ENCODE measurements at places on chromosomes 4 and X.

GRCh38 chrX:130719413-130719812 lies 183.6 kb downstream of the ENOX2 start:
- DNase-seq, result no peak

DNA sequence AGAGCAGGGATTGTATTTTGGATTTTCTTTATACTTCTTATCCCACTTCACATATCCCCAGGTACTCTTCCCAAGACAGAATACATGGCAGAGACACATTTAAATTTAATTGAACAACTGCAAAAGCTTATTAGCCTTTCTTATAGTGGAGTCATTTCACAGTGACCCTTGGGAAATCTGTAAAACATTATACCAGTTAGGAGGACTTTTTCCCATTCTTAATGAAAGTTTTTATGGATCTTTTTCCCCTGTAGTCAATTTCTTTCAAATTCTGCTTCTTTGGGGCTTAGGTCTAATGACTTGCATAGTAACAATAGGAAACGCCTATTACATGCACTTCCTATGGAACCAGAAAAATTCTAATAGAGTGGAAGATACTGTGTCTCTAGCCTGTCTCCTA lies 14.6 kb upstream of the MCUB start:
- no peak for DNase-seq

GRCh38 chrX:13903405-13903804 lies 86.5 kb upstream of the GPM6B start:
- DNase-seq, result no peak

DNA sequence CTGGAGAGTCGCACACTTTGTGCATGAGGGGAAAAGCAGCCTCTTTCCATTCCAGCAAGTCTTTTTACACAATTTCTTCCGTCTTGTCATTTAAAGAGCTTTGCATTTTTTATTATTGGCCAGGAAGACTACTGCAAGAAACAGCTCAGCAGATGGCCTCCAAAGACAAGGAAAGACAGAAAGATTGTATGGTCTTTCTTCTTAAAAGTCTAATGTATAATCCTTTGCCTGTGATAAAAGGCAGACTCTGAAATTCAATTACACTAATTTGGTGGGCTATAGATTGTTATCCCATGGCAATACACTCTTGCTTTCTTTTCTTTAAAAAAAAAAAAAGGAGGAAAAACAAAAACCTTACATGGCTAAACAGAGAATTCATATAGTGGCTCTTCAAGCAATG lies 5.9 kb downstream of the CAPN6 start:
- no peak for DNase-seq

DNA sequence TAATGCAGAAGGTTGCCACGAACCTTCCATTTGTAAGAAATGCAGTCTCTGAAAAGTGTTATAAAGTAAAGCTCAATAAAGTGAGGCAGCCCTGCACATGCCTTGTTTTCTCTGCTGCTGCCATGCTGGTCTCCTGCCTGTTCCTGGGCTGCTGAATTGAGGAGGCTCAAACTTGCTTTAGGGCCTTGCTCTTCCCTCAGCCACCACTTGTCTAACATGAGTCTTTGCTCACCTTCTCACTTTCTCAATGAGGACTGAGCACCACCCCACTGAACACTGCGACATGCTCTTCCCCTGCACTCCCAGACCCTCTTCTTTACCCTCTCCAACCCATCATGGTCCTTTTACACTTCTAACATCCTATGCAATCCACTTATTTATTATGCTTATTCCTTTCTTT lies 25.2 kb upstream of the MFAP3L start:
- no peak for DNase-seq

DNA sequence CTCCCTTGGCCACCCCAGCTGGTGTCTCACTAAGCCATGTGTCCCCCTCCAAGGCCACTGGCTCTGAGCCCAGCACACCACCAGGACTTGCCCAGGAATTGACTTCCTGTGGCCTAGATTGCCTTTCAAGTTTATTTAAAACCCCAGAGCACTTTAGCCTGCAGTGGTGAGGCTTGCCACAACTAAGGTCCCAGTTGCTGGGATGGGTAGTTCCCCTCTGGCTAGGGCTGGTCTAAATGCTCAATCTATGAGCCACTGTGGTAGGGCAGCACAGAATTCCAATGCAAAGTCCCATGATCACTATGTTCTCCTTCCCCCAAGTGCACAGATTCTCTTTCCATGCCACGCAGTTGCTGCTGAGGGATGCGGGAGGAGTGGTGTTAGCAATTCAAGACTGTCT lies 61.1 kb upstream of the HCCS start:
- no peak for DNase-seq

- DNase-seq, result no peak
These were observed 328.4 kb downstream of the CAMK2D start for GRCh38 chr4:113433116-113433515.

DNA sequence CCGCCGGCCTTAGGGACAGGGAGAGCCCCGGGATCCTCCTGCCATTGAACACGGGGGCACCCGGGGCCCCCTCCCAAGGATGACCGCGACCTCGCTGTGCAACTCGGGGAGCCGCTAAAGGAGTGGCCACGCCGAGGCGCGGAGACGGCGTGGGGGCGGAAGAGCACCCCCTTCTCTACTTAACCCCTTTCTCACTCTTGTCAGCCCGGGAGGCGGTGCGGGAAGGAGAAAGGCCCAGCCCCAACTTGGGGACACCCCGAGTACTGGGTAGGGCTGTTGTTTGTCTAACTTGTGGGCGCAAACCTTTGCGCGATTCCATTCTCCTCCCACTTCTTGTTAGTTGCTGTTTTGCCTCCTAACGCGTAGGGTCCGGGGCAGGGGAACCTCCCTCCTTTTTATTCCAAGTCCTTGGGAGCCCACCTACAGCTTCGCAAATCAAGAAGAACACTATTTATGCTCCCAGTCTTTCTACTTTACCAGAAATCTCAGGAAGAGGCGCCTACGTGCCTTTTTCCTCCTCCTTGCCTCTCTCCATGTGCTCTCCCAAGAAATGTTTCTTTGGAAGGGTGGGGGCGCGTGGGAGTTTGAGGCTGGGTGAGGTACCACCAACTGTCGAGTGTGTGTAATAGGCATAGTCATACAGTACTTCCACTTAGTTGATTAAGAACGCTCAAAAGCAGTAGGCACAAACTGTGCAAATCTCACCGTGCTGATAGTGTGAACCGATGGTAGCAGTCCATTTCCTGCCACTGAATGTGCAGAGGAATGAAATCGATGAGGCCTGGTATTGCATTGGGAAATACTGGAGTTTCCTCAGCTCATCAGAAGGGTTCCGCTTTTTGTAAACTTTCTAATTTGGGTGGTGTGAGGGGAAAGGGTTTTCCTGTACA lies 813 bp downstream of the DIAPH2 start:
- DNase-seq, result peak; percentile 49

DNA sequence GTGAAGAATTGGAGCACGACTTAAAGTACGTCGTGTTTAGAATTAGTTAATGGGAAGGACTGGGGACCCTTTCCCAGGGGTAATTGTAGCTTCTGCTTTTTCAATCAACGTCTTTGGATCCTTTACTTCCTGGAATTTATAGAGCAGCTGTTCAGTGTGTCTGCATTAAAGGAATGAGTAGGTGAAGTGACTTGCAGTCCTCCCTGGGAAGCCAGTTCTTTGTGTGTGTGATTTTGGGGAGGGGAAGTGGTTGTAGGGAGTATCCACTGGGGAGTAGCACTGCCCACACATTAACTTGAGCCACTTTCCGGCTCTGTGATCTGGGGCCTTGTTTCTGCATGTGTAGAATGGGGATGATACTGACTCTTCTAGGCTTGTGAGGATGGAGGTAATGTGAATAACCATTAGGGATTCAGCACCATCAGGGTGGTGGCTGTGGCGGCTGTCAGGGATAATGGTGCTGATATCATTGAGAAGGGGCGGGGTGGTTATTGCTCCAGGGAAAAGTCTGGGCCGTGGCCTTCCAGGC lies 54.7 kb downstream of the TMEM131L start:
- DNase-seq, result no peak

- DNase-seq, result no peak
These were observed 248.2 kb downstream of the PARM1 start for GRCh38 chr4:75180790-75181776.

- no peak for DNase-seq
These were observed 51.1 kb upstream of the TMEM33 start for GRCh38 chr4:41883988-41884734.

- DNase-seq, result no peak
These were observed 27.1 kb downstream of the PDLIM3 start for GRCh38 chr4:185508181-185508580.

DNA sequence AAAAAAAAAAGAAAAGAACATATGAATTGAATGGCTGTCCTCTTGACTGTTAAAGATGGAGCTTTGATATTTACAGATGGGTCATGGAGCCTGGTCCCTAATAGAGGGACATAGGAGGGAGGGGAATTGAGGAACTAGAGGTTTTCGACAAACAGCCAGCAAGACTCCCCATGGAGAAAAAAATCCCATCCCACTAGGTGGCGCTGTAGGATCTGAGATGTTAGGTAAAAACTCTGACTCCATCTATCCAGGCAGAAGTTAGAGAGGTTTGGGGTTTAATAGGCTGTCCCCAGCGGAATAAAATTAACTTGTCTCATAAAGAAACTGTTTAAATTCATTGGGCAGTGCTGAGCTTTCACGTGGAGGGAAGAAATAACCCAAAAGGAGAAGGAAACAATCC lies 45.9 kb downstream of the HMGB2 start:
- DNase-seq, result peak; percentile 54

DNA sequence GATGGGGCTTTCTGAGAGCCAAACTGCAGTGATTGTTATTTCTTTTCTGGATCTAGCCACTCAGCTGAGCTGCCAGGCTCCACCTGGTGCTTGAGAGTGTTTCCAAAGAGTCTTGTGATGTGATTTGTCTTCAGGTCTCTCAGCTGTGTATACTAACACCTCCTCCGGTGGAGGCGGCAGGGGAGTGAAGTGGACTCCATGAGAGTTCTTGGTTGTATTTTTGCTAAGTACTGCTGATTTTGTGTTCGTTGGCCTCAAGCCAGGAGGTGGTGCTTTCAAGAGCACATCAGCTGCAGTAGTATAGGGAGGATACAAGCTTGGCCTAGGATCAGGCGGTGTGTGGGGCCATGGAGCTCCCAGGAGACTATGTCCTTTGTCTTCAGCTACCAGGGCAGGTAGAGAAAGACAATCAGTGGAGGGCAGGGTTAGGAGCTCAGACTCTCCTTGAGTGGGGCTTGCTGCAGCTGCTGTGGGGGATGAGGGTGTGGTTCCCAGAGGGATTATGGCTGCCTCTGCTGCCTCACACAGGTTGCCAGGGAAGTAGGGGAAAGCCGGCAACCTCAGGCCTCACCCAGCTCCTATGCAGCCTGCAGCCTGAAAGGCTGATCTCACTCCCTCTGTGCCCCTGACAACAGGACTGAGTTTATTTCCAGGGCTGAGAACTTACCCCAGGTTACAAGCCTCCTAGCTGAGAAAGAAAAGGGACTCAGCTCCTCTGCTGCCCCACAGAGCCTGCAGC lies 62.4 kb downstream of the NPFFR2 start:
- DNase-seq, result no peak

GRCh38 chr4:30957706-30958105 lies 237.5 kb downstream of the PCDH7 start:
- DNase-seq, result no peak

DNA sequence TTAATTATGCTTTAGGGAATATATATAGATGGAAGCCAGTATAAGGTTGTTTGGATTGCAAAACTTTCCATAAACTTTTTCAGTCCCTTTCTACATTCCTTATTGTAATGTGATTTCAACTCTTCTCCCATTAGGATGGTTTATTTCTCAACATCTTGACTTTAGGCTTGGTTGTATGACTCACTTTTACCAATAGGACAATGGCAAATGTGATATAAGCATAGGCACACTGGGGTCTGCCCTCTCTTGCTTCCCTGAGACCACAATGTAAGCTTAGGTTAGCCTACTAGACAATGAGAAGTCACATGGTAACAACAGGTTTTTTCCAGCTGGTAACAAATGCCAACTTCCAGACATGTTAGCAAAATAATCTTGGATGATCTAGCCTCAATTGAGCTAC lies 163.3 kb upstream of the RBPJ start:
- no peak for DNase-seq

DNA sequence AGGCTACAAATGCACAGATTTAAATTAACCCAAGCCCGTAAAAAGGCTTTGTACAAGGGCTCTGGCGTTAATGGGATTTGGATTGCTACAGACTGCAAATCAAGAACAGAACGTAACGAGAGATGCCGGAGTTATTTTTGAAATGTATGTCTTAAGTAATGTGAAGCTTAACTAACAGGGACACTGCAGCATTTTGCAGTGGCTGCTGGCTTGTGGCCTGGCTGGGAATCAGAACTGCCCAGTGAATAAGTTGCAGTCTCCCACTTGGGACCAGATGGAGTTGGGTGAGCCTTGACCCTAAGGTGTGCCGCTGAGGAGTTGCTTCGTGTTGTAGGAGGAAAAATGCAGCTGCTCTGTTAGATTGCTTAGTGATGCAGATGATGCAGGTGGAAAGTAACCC lies 318.4 kb downstream of the DHX15 start:
- no peak for DNase-seq

DNA sequence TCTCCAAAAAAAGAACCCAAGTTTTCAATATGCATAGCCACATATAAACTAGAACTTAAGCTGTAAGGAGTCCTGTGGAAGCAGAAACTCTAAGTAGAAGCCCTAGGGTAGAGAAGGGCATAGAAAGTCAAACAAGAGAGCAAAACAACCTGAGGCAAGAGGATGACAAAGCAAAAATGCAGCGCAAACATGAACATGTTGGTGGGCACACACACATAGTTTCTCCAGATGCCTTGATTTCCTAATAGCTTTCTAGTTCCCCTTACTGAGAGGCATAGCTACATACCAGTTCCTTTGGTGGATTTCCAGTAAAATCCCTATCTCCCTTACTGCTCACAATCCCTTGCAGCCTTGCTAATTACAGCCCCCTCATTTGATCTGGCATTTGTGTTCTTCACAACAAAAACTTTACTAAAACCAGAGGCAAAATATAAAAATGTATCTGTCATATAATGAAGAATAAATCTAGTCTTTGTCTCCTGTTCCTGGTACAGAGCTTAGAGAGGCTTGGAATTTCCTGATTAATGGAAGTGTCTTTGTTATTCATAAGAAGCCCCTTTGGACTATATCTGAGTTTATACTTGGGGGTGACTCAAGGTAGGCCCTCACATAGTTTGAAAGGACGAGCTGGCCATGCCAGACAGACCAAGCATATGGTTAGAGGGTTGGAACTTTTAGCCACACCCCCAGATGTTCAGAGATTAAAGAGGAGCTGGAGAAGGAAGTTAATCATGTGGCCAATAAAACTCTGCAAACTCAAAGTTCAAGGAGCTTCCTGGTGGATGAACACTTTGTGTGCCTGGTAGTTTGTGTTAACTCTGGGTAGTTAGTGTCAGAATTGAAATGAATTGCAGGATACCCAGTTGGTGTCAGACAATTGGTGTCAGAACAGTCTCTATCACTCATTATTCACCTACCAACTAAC lies 52.7 kb upstream of the ZCCHC13 start:
- DNase-seq, result no peak

DNA sequence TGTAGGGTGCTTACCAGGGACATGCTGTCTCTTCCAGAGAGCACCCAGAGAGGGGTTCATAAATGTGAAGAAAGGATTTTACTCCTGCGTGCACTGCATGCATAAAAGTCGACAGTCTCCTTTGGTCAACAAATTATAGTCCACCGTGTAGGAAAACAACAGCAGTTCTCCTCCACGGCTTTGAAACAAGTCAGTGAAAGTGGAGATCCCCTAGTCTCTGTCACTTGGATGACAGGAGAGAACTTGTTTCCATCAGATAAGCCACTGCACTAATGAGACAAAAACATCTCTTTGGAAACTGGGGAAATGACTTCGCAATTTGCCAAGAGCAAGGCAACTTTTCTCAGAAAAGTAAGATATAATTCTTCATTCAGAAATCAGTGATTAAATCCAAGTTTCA lies 9.7 kb downstream of the UNC5C start:
- DNase-seq, result no peak
